GM04504 (cell line): ENCODE measurements at places on chromosomes 7 and 10.

DNA sequence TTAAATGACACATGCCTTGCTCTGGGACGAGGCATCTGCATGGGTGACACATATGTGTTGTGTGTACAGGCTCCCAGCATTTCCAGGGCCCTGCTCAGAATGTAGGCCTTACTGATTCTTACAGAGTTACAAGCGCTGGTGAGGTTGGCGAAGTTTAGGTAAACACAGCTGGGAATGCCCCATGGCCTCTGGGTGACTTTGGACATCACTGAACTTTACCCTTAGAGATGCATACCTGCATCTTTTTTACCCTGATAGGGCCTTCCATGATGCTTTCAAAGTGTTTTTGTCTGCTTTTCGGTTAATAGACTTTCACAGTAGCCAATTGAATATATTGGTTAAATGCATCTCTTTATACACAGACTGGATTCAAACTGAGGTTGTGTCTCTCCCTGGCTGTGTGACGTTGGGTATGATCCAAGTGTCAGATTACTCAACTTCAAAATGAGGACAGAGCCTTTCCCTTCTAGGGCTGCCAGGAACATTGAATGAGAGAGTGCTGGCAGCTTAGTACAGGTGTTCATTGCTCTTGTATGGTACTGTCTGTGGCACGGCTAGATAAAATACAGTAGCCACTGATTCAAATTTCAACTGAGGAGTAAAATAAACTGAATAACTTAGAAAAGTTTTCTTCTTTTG lies 29.5 kb downstream of the EGFR start:
- no peak for DNase-seq

GRCh38 chr7:140044251-140044650 lies 18.5 kb downstream of the PARP12 start:
- DNase-seq = no peak

DNA sequence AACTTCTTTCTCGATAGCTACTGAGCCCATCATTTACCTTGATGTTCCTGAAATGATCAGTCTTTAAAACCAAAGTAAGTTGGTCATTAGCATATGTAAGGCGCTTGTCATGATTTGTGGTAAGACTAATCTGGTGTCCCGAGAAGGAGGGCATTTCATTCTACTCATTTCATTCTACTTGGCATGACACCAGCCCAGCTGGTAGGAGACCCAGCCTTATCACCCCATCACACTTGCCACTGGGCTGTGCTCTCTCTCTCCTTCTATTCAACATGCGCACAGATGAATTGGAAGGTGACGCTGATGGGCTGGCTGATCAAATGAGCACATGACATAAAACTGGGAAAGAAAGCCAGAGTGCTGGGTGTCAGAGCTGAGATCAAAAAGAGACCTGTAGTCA lies 65.7 kb downstream of the CRTAC1 start:
- DNase-seq = no peak

- no peak for DNase-seq
Observed at GRCh38 chr10:128140425-128140824, 14.2 kb upstream of the MKI67 start.

GRCh38 chr7:2477447-2478398 lies 1.5 kb upstream of the GRIFIN start:
- peak; percentile 40 for DNase-seq

- DNase-seq = no peak
Observed at GRCh38 chr7:75694638-75695399, 43.9 kb downstream of the HIP1 start.

- no peak for DNase-seq
Observed at GRCh38 chr10:78017856-78018255, 11.5 kb downstream of the POLR3A start.

DNA sequence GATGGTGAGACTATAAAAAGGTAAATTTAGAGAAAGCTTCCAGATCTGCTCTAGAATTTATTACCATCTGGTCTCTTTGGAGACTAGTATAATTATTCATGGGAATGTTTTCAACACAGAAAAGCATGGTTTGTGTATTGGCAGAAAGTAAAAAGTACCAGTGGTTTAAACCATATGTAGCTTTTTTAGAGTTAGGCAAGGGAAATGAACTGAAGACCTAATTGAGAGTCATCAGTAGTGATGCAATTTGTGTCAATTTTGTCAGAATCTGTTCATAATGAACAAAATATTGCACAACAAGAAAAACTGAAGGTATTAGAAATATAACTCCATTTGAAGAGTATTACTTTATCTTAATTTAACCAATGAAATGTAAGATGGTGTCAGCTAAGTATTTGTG lies 181.4 kb downstream of the ADK start:
- peak; percentile 61 for DNase-seq

DNA sequence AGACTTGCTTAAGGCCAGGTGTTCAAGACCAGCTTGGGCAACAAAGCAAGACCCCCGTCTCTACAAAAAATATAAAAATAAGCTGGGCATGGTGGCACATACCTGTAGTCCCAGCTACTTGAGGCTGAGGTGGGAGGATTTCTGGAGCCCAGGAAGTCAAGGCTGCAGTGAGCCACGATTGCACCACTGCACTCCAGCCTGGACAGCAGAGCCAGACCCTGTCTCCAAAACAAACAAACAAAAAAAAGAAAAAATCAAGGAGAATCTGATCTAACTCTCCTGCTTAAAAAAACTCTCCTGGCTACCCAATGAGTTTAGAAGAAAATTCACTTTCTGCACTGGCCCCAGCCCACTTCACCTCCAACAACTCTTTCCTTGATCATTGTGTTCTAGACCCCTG lies 1.9 kb upstream of the KPNA7 start:
- no peak for DNase-seq

- no peak for DNase-seq
Observed at GRCh38 chr10:29377333-29377961, 88.6 kb downstream of the LYZL1 start.

- no peak for DNase-seq
Observed at GRCh38 chr10:7231509-7232414, 179.1 kb downstream of the SFMBT2 start.

GRCh38 chr10:26486990-26487850 lies 49.1 kb downstream of the APBB1IP start:
- peak; percentile 90 for DNase-seq

DNA sequence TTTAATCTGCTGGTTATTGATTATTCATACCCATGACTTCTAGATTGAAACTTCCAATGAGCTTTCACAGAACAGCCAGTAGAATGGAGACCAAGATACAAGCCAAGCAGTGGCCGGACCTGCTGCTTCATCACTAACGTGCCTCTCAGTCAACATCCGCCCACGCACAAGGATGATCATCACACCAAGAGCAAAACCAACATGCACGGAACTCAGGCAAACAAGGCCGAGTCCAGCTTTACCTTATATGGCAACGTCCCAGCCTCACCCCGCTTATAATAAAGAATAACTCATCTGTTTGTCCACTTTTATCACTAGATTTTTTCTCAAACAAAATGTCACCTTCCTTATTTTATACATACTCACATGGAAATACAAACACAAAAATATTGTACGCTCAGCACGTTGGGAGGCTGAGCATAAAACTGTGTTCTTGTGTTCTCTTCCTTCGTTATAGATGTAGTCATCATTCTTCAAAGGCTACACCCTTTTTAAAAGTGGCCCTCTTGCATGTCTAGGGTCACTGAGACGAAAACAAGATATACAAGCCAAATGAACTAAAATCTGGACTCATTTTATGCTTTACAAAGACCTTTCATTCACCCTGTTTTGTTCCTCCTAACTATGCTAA lies 122.7 kb downstream of the SFMBT2 start:
- no peak for DNase-seq
